ENCODE measurements at places on chromosomes 12 and 14. TPM values are rescaled to one million over a fixed set of nuclear protein-coding genes. Genes with fewer than 3 reads are reported as not detected.

Gene ZNF891
- 5.0 TPM for total RNA-seq

DNA sequence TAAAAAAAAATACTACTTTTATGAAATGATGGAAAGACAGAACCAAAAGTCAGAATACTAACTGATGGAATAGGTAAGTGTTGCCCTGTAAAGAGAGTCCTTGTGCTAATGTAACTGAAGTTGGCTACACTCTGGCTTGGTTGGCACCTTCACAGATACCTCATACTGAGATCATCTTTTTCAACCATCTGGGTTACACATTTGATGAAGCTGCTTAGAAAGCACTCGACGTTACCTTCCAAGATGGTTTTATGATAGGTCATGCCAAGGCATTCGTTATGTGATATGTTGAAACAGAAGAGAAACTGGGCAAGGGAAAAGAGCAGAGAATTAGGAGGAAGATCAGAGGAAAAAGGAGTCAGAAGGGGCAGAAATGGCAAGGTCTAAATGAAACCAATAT is 203.8 kb downstream of the ADAMTS20 start:
- DNase-seq, result no peak

GRCh38 chr12:24198936-24199671 is 249.6 kb upstream of the SOX5 start:
- no peak for DNase-seq

GRCh38 chr12:3313675-3314663 is 177.0 kb upstream of the PRMT8 start:
- DNase-seq, result peak; percentile 40

Gene SPTB
- not detected for total RNA-seq

GRCh38 chr12:41224066-41224465 is 35.9 kb downstream of the PDZRN4 start:
- DNase-seq, result no peak

DNA sequence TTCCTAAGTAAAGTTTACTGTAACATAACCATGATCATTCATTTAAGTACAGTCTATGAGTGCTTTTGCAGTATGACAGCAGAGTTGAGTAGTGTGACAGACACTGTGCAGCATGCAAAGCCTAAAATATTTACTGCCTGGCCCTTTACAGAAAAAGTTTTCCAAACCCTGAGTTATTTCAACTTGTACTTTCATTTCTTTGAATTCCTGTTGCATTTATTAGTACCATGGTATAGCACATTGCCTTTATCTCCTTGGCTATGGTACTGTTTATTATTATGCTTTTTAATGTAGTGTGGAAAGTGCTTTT is 6.2 kb downstream of the ARHGAP5 start:
- no peak for DNase-seq

Data from OCI-LY7 (cell line).